ENCODE measurements at places on chromosomes 16 and 17.

DNA sequence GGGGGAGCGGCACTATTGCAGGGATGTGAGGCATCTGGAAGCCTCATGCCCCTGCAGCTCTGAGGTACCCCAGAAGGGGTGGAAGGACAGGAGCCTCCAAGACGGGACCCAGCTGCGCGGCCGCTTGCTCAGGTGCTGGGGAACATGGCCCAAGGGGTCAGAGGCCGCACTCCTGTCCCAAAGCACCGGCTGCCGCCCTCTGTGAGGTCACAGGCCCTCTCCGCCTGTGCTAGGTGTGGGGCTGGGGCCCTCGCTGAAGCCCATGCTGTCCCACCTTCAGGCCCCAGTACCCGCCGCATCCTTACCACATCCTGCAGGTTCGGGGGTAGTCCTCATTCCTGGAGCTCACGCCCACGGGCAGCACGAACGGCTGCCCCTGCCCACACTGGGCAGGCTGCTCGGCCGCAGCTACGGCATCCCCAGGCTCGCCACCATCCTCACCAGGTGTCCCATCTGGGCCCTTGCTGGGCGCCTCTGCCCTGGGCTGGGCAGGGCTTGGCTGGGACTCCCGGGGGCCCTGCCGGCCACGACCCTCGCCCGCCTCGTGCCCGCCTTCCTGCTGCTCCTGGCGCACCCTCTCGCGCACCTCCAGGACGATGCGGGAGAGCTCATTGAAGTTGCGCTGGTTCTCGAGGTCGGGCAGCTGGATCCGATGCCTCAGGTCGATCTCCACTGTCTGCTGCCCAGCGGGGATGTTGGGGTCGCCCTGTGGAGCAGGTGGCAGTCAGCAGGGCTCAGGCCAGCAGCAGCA, 16.6 kb upstream of the C16orf95 start:
- DNase-seq, result no peak

DNA sequence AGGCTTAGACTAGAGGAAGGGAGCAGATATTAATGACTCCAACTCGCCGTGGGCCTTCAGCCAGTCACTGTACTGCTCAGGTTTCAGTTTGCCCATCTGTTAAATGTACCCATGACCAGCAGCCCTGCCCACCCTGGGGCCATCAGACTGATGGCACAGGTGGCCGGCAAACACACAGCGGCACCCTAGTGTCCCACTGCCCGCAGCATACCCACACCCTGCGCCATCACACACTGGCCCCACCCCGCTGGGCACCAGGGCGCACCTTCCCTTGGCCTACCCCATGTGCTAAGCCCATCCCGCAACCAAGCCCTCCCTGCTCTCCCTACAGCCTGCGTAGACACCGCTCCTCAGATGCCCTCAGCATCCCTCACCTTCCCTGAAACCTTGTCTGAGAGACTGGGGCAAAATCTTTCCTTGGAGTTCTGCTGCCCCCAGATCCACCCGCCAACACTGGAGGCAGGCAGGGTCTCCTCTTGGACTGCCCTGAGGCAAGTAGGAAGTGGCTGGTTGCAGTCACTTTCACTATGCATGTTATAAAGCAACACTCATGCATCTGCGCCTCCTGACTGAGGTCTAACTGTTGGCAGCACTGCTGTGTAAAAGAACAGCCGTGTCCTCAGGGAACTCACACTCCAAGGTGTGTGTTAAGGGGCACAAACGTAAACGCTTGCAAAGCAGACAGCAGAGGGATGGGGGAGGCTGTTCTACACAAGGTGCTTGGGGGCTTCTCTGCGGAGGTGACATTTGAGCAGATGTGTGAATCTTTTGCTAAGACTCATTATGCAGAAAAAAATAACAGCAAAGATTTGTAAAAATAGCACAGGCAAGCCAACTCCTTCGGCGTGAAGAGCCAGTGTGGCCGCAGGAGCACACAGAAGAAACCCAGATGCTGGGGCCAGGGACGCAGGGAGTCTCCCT, 6.7 kb upstream of the BCAR1 start:
- DNase-seq, result no peak

DNA sequence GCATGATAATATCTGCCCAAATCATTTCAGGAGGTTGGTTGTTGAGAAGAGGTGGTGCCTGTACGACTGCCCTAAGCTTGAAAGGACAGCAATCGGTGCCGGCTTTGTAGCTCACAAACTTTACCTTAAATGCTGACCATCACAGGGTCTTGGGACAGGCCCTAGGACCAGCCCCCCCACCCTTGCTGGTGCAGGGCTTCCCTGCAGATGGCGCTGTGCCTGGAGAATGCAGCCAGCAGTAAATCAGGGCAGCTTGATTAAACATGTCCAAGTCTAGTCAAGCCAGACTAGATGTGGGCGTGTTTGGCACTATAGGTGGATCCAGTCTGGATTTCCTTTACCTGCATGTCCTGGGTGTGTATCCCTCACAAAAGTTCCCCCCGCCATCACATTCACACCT, 135.5 kb upstream of the CRHR1 start:
- no peak for DNase-seq

DNA sequence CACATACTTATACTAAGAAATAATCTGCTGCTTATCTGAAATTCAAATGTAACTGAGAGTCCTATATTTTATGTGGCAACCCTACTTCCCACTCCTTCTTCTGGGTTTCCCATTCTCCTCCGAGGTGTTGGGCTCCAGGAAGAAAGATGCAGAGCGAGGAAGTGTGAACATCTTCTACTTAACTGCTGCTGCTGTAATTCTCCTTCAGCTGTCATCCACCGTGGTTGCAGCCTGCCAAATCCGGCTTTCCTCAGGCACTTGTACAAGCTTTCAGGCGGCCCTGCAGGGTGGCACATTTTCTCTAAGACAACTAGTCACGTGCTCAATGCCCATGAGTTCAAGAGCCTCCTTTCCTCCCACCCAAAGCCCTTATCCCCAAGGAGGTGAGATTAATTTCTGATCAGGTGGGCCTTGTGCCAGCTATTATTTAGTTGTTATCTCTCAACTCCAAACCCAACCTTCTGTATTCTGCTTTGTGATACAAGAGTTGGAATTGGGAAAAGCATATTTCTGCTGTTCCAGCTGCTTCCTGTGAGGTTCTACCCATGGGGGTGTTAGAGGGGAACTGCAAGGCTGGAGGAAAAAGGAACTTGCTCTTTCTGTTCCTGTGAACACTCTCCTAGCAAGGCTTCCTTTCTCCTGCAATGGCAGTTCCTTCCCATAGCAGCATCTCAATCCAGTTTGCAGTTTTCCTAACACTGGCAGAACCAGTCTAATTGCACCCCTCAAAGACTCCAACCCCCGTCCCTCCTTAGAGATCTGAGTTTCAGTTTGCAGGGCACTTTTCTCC, 67.6 kb upstream of the RBBP6 start:
- no peak for DNase-seq

DNA sequence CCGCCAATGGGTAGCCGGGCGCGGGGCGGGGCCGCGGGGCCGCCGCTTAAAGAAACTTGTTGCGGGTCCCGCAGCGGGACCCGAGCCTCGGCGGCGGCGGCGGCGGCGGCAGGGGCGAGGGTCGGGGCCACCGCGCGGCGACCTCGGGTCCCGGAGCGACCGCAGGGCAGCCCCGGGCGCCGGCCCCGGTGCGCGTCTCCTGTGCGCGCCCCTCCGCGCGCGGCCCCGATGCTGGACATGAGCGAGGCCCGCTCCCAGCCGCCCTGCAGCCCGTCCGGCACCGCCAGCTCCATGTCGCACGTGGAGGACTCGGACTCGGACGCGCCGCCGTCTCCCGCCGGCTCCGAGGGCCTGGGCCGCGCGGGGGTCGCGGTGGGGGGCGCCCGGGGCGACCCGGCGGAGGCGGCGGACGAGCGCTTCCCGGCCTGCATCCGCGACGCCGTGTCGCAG, at the start of gene SOX8:
Gene SOX8, plus strand, starts transcription at position 76 of the 450 bp plus-strand sequence. Its CDS starts 153 bp downstream, at position 229.
- no peak for DNase-seq

DNA sequence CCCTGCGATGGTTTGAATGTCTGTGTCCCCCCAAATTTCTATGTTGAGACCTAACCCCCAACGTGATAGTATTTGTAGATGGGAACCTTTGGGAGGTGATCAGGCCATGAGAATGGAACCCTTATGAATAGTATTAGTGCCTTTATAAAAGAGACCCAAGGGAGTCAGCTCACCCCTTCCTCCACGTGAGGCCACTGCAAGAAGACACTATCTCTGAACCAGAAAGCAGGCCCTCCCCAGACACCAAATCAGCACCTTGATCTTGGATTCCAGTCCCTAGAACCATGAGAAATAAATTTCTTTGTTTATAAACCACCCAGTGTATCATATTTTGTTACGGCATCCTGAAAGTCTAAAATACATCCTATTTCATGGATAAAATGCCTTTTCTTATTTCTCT, 64.4 kb upstream of the LRRC37A3 start:
- no peak for DNase-seq
